ENCODE measurements at places on chromosomes 7 and 10.
A peak's percentile ranks its signal among the peaks of the same experiment; 100 is the strongest.

DNA sequence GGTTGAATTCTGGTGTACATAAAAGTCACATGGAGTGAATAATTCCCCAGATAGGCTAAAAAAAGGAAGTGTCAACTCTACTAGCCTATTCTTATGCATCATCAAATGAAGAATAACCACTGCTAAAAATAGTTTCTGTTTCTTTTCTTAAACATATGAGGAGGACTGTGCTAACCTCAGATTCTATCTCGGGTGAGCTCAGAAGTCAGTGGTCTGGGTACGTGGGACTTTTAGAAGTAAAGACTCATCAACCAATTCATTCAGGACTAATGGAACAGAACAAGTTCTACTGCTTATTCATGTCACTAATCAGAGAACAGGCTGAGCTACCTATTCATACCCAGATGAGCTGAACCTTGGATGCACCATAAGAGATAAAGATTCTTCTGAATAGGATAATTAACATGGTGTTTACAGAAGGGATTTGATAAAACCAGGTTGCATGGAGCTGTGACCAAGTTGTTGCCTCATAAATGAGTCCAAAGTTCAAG, 9.5 kb upstream of the ASAH2 start:
- no peak for DNase-seq

DNA sequence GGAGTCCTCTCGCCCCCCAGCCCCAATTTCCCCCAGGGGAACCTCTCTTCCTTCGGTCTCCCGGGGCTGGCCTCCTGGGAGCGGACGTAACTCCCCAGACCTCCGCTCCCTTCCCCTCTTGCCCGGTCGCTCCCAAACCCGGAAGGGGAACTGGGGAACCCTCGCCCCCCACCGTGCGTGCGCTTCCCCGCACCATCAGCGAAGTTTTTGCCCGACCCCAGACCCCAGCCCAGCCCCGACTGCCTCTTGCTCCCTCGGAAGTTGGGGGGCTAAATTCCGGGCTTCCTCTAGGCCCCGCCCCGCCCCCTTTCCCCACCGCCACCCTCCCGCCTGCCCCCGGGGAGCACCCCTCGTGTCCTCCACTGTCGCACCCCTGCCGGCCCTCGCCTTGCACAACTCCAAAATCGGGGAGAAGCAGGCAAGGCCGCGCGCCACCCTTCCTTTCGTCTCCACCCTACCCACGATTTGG, 436 bp downstream of the GNB2 start:
- no peak for DNase-seq

GRCh38 chr7:149253665-149254064, 8.3 kb upstream of the ZNF783 start:
- no peak for DNase-seq

- DNase-seq, result no peak
These were observed 28.9 kb upstream of the DNMBP start for GRCh38 chr10:100038561-100039071.

DNA sequence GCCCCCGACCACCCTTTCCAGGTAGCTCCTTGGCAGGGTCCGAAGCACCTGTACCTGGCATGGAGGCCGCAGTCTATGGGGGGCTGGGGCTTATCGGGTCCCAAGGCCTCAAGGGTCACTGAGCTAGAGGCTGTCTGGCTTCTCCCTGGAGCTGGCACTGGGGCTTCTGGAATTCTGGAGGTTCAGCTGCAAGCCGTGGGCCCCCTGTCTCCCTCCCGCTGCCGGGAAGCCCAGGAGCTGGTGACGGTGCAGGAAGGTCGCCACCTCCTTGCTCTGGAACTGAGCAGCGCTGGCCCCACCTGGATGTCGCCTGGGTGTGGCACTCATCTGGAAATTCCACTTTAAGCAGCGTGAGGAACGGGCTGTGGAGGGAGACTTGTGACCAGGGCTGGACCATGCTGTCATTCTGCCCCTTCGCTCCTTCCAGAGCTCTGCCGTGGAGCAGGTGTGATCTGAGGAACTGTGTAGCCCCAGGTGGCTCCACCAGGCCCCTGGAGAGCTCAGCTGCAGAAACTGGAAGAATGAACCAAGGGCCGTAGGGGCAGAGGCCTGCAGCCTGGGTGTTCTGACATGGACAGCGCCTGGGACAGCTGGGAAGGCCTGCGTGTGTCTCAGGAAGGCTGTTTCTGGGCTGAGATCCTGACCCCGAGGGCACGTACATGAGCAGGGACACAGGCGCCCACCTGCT, 129.7 kb upstream of the PPP2R2D start:
- DNase-seq, result peak; percentile 22

GRCh38 chr10:36779238-36779846, 346.1 kb upstream of the ANKRD30A start:
- no peak for DNase-seq

- DNase-seq, result no peak
These were observed 31.6 kb upstream of the C10orf67 start for GRCh38 chr10:23376229-23376655.

GRCh38 chr10:110008518-110009339, 945 bp downstream of the ADD3 start:
- DNase-seq, result no peak

DNA sequence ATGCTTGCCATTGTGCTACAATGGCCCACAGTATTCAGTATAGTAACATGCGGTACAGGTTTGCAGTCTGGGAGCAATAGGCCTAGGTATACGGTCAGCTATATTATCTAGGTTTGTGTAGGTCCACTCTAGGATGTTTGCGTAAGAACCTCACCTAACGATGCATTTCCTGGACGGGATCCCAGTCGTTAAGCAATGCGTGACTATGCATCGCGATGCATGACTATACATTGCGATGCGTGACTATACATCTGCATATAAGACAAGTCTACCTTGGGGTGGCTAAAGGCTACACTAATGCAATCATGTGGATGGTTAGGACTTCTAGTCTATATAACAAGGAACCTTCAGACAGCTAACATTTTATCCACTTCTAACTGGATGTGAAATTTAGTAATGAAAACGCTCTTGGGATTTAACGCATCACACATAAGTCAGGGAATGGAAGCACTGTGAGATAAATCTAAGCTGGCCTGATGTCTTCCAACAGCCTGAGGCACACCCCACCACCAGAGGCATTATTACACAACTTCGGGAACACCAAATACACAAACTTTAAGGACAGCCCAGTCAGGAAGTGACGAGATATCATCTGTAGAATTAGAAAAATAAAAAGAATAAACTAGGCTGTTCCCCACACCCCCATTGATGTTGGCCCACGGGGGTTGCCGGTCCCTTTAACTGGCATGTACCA, 9.2 kb downstream of the GNA12 start:
- DNase-seq, result no peak

GRCh38 chr10:77529050-77529576, 108.5 kb downstream of the KCNMA1 start:
- DNase-seq, result no peak

DNA sequence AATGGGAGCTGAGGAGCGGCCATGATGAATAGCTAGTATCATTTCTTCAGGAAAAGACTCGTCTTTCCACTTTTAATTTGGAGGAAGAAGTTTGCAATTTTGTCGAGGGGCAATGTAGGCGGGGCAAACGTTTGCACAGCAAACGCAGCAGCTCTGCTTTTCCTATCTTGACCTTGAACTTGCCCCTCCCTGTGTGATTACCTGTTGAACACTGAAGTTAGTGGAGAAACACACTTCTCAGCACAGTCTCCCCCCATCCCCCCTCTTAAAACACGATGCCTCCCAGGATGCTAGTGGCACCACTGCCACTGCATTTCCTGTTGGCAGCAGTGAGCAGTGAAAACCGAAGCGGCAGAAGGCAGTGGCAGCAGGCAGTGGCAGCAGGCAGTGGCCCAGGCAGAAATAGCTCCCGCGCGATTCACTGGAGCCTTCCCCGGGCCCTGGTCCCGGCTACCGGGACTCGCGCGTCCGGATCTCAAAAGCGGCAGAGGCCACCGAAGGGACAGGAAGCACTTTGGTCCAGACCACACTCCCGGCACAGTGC, at the start of gene EPDR1:
TSS of gene EPDR1 (plus strand) at position 336 of the 544 bp plus-strand sequence. CDS start 300 bp downstream, outside the sequence.
- DNase-seq, result peak; percentile 71

GRCh38 chr7:74023786-74024185, 4.2 kb upstream of the ELN start:
- DNase-seq, result no peak
